GM04504 (cell line): ENCODE measurements at places on chromosomes 4 and X.

DNA sequence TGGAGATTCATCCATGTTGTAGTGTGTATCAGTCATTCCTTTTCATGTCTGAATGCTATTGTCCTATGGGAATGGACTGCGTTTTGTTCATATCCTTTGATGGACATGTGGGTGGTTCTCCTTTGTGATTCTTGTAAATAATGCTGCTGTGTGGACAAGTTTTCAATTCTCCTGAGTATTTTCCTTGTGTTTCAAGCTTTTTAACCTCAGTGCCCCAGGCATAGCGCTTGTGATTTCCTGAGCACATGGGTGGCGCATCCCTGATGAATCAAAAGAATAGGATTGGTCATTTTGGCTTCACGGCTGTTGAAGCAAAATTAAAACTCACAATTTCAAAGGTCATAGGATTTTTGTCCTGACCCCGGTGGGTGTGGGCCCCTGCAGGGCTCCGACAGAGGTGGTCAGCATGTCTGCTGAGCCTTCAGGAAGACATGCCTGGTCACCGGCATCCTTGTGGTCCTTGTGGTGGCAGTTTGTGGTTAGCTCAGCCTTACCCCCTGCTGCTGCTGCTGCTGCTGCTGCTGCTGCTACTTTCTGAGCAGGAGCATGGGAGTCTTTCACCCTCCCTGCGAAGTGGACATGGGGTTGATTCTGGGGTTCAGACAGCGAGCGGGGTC is 30.0 kb downstream of the SHROOM2 start:
- DNase-seq = no peak

GRCh38 chr4:40421839-40422708 is 86.9 kb downstream of the CHRNA9 start:
- no peak for DNase-seq

DNA sequence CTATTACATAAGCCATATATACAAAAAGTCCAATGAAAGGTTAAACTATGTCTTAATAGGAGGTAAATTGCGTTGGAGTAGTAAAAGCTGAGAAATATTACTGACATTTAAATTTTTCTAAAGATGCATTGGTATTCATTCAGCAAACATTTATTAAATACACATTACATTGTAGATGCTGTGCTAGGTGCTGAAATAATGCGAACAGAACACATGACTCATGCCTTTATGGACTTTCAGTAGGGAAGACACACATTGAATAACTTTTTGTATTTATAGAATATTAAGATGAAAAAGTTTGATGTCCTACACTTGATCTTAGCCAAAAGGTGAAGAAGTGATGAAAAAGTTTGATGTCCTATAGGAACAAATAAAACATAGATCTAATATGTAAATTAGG is 871.1 kb upstream of the SLIT2 start:
- DNase-seq = no peak

DNA sequence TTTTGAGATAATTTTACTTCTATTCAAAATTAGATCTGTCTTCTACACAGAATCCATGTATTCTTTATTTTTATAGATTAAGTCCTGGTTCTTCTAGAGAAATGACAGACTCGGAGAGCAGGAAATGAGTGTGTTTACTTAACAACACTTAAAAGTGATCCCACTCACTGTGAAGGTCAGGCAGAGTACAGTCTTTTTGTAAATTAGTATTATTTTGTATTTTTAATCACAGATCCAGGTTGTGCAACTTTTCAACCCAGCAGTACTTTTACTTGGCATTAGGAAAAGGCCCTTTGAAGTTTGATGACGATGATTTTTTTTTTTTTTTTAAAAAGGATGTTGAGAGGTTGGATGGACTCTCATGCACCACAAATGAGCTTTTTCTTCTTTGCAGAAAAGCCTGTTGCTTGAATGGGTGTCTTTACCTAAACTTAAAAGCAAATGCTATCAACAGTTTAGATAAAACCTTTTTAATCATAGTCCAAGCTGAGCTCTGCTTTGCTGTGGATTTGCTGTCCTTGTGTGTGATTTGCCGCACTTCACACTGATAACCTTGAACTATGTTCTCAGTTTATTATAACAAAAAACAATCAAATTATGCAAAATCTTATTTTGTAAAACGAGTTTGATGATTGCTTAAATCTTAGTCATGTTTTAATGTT is 114.1 kb downstream of the MXRA5 start:
- no peak for DNase-seq

GRCh38 chr4:3656416-3657356 is 109.5 kb upstream of the ADRA2C start:
- no peak for DNase-seq
